ENCODE measurements at places on chromosomes 2 and 18. TPM values are rescaled to one million over a fixed set of nuclear protein-coding genes. Genes with fewer than 3 reads are reported as not detected.
A peak's percentile ranks its signal among the peaks of the same experiment; 100 is the strongest.

Gene SLC8A1
- 299 TPM for total RNA-seq

Gene FKBP1B
- 3.5 TPM for total RNA-seq

DNA sequence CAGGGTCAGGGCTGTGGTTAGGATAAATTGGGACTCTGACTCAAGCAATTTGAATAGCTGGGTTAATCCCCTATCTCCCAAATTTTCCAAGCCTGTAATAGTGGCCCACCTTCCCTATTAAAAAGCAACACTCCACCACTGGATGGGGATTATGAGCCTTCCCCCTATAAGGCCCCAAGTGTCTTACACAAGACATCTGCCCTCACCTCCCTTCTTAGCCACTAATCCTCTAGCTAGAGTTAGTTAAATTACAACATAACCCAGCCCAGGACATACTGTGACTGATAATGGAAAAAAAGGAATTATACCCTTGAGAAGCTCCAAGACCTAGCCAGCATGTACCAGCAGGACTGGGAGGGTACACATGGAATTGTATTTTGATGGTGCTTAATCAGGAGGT, 190.4 kb downstream of the NRP2 start:
- DNase-seq = no peak
- no peaks in the 10 kb centered on the region for H3K36me3 ChIP-seq
- H3K27me3 ChIP-seq = no peaks in the 10 kb centered on the region
- no peak overlapping the region for H3K27ac ChIP-seq
- no peak overlapping the region for H3K4me3 ChIP-seq

- H3K36me3 ChIP-seq = no peaks in the 10 kb centered on the region
- no peak for DNase-seq
- peaks cover 9% of the 10 kb centered on the region for H3K27me3 ChIP-seq
- no peak overlapping the region for H3K27ac ChIP-seq
- H3K4me3 ChIP-seq = no peak overlapping the region
These were observed 20.7 kb downstream of the SIX3 start for GRCh38 chr2:44962176-44962695.

GRCh38 chr2:241901018-241901380, 31.5 kb downstream of the RTP5 start:
- H3K27me3 ChIP-seq = no peaks in the 10 kb centered on the region
- no peak overlapping the region for H3K4me3 ChIP-seq
- no peaks in the 10 kb centered on the region for H3K4me1 ChIP-seq

DNA sequence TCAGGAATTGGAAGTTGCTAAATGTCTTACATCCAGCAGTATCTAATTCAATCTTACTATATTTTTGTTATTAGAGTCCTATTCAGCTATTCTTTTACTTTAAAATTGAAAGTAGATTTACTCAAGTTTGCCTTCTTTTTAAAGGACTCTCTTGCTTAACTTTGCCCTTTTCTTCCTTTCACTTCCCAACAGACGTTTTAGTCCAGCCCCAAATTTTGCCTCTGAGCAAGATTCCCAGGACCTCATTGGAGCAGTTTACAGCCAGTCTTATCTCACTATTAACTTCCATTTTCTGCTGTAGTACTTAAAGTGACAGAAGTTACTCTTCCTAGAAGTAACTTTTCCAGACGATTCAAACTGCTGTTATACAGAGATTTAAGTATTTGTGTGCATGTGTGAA, 1.7 kb upstream of the PRKD3 start:
- H3K27me3 ChIP-seq = no peaks in the 10 kb centered on the region
- no peaks in the 10 kb centered on the region for H3K36me3 ChIP-seq
- H3K4me3 ChIP-seq = no peak overlapping the region
- H3K27ac ChIP-seq = peak overlapping the region; percentile 95
- DNase-seq = peak; percentile 75

All from sigmoid colon (tissue), 7 donors.